GM12891 (cell line): ENCODE measurements at places on chromosomes 1 and 21.

GRCh38 chr21:37939251-37939650, 23.0 kb upstream of the KCNJ6 start:
- DNase-seq: no peak

GRCh38 chr1:33462405-33463164, 9.9 kb upstream of the ZSCAN20 start:
- no peak for DNase-seq

- peak; percentile 42 for DNase-seq
Observed at GRCh38 chr1:219812491-219813203, 115.7 kb downstream of the SLC30A10 start.

DNA sequence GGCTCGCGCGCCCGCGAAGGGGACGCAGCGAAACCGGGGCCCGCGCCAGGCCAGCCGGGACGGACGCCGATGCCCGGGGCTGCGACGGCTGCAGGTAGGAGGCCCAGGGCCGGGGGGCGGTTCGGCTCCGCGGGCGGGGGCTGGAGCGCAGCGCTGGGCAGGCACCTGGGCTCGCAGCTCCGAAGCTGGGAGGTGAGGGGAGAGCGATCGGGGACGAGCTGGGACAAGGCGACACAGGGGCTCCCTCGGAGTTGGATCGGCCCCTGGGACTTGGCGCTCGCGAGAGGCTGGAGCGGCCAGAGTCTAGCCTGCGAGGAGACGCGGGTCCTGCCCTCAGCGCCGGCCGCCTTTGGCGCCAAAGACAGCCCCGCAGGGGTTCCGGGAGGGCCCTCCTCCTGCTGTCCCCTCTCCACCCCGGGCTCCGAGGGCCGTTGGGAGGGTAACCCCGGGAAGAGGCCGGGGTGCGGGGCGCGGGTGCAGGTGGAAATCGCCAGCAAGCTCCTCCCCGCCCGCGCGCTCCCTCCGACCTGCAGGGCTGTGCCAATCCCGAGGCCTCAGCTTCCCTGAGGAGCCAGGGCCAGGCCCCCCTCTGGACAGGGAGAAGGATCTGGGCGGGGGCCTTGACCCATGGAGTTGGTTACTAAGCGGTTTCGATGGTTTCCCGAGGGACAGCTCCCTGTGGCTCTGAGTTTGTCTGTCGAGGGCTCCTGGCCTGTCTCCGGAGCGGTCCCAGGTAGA, 401 bp downstream of the TP73 start:
- no peak for DNase-seq

DNA sequence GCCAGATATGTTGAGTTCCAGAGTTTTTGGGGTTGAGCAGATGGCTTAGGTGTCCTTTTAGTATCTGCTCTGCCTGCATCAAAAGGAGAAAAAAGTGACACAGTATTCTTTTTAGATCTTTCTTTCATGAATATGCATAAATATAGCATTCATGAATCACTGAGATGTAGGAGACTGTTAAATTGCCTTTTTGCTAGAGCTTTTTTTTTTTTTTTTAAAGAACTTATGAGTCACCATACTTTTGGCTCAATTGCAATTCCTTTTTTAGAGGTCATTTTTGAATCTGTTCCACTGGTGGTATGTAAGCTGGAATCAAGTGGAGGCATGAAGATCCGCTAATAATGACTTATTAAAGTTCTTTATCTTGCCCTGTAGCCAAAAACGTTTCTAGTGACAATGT, 480.9 kb upstream of the ZRANB2 start:
- no peak for DNase-seq

GRCh38 chr1:110205591-110206155, 4.4 kb upstream of the KCNC4 start:
- DNase-seq: no peak
